GM23248 (cell line): ENCODE measurements at places on chromosomes 2 and 18.

DNA sequence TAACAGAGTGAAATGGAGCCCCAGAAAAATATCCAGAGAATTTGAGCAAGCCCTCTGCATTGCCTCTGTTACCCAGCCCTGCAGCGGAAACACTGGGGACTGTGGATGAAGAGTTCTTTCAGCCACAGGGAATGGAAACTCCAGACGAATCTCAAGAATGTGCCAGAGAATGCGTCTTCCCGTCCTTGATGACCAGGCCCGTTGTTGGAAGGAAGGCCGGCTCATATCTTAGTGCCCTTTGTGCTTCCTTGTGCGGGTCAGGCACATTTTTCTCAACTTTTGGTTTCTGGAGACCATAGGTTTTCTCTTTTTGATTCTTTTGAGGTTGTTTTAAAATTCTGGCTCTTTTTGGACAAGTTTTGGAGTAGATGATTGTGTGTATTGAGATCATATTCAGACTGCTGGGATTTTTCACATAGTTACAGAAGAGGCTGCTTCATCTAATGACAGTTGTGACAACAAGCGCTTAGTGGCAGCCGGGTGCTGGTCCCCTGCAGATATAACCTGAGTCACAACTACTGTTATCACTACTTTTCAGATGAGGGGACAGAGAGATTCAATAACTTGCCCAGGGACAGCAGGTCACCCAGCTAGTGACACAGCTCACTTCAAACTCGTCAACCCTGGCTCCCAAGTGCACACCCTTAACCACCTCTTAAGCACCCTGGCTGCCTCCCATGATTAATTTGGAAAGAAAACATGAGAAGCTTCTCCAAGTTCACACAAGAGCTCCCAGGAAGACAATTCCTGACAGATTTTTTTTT, 15.7 kb downstream of the MAL start:
- no peak for DNase-seq

GRCh38 chr2:158796652-158797051, 1.5 kb downstream of the DAPL1 start:
- no peak for DNase-seq

DNA sequence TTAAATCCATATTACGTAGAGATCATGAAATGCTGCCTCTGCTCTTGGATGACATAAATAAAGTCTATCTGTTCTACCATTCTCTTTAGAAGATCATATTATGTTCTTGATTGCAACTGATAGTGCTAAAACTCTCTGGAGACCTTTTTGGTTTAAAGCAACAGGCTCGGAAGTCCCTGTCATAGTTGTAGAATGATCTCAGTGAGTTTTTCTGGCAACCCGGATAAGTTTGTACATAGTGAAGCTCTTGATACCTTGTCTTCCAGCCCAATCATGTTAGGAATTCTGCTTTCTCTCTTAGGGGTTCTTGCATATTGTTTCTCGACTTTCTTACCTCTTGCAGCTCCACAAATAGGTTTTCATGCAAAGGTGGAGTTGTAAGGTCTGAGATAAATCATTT, 156.1 kb downstream of the TTC27 start:
- DNase-seq = no peak

DNA sequence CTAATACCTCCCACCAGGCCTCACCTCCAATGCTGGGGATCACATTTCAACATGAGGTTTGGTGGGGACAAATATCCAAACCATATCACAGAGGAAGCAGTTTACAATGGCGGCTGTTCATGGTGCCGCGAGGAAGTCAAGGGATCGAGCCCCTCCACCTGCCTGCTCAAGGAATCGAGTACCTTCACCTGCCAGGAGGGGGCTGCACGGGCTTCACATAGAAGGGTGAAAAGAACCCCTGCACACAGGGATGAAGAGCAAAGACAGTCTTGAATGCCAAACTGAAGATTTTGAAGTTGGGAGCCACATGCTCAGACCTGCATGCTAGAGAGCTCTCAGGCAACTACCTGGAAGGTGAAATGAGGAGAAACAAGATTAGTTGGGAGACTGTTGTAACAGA, 110.3 kb downstream of the KCNF1 start:
- no peak for DNase-seq

DNA sequence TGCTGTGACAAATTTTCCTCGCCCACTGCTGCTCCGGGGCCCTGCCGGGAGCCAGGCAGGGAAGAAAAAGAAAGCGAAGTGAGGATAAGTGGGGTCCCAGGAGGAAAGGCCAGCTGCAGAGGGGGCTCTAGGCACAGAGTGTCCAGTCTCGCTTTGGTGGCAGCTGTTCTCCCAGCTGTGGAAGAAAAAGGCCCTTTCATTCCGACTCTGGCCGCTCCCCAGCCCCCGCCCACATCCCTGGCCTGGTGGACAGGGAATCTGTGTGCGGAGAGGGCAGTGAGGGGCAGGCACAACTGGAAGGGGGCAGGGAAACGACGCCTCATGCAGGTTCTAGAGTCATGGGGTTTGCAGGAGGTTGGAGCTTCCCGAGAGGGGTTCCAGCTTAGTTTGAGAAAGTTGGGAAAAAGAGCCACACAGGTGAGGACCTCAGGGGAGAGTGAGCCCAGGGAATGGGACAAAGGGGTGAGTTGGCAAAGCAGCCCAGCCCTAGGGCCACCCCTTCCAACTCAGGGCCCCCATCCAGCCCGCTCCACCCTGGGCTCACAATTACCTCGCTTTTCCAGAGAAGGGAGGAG, 1.8 kb downstream of the RTKN start:
- peak; percentile 81 for DNase-seq

DNA sequence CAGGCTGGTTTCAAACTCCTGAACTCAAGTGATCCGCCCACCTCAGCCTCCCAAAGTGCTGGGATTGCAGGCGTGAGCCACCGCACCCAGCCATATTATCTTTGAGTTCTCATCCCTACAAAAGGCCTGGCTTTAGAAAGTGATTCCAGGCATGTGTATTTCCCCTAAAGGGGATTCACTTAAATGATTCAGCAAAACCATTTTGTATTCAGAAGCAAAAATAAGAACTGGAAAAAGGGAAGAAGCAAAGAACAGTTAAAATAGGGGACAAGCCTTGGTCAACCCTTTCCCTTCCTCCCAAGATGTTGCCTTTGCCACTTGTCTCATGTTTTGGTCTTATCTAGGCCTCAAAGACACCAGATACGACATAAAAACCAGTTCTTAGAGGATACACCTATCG, 10.5 kb downstream of the TM4SF20 start:
- DNase-seq = no peak

- peak; percentile 38 for DNase-seq
Measured at GRCh38 chr2:96374211-96374951, 38.8 kb downstream of the NCAPH start.

DNA sequence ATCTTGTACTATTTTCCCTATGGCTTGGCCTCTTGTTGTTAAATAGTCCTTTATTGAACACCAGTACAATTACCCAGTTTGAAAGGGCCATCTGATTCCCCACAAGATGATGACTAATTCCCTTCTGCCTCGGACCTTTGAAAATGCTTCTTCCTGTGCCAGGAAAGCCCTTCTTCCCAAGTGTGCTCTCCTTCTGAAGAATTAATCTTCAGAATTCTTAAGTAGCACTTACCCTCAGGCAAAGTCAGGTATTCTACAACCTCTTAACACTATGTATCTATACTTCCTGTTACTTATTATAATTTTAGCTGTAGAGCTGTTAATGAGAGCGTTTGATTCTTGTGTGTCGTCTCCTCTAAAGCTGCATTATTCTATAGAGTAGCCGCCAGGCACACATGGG, 28.6 kb upstream of the MEX3C start:
- DNase-seq = no peak

- DNase-seq = no peak
Measured at GRCh38 chr2:54543733-54544396, 87.7 kb downstream of the SPTBN1 start.

DNA sequence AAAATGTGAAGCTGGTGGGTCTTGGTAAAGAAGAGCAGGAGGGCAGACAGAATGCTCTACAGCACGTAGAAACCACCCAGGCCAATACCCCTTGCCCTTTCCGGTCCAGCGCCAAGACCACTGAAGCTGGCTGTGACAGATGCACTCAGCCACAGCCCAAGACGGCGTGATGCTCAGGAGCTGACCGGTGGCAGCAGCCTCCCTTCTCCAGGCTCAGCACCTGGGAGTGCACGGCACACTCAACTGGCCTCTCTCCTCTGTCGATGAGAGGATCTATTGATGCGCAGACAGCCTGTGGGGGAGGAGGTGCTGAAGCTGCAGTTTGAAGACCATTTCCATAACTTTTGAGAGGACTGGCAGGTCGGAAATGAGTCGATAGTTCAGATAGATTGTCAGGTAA, 141.0 kb upstream of the MYT1L start:
- no peak for DNase-seq

GRCh38 chr2:240369801-240370585, 65.5 kb upstream of the GPC1 start:
- DNase-seq = peak; percentile 94

DNA sequence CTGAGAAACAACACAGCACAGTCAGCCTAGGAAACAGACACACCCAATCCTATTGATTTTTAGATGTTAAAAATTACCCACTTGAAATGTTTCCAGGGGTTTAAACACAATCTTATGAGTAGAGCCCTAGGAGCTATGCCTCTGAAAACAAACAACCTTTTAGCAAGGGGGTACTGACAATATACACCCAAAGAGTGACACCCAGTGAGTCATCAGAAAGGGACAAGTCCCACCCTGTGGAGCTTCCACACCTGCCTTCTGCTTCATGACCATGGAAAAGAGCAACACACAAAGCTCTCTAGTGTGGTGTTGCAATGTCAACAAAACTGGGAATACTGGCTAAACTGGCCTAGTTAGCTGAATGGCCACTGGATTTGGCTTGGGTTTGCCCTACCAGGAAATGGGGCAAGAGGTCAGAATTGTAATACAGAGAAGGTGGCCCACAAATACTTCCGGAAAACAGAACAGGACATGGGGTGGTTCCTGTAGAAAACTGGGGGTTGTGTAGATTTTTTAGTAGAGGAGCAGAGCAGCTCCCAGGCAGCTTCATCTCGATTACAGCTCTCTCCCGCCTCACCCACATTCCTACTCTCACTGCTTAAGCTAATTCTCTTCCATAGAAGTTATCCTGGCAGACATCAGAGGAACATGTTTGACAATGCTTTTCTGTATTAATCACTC, 98.2 kb downstream of the GAREM1 start:
- no peak for DNase-seq

- no peak for DNase-seq
Measured at GRCh38 chr2:109387221-109387735, 226.5 kb downstream of the SEPTIN10 start.

GRCh38 chr2:240597419-240598181, 11.1 kb downstream of the CAPN10 start:
- no peak for DNase-seq
